ENCODE measurements at places on chromosomes 3 and 15. TPM values are rescaled to one million over a fixed set of nuclear protein-coding genes. Genes with fewer than 3 reads are reported as not detected.

The CPB1 gene
- total RNA-seq: not detected

The FYCO1 gene
- total RNA-seq: 27.3 TPM

The TM6SF1 gene
- total RNA-seq: 4.3 TPM

The STRC gene
- 1.8 TPM for total RNA-seq

The PLA2G4B gene
- 23.1 TPM for total RNA-seq

The RMDN3 gene
- total RNA-seq: 31.4 TPM

The C3orf22 gene
- not detected for total RNA-seq

The CFAP100 gene
- total RNA-seq: not detected

The ETV5 gene
- 0.70 TPM for total RNA-seq

The FANCD2OS gene
- total RNA-seq: not detected

The GOLGA6A gene
- total RNA-seq: 1.0 TPM

The CACNA2D2 gene
- total RNA-seq: 2.2 TPM

The PARP14 gene
- total RNA-seq: 47.8 TPM

- DNase-seq: no peak
Observed at GRCh38 chr15:41812820-41813375, 15.0 kb upstream of the JMJD7 start.

GRCh38 chr3:136990826-136991225 lies 33.0 kb downstream of the IL20RB start:
- DNase-seq: no peak

DNA sequence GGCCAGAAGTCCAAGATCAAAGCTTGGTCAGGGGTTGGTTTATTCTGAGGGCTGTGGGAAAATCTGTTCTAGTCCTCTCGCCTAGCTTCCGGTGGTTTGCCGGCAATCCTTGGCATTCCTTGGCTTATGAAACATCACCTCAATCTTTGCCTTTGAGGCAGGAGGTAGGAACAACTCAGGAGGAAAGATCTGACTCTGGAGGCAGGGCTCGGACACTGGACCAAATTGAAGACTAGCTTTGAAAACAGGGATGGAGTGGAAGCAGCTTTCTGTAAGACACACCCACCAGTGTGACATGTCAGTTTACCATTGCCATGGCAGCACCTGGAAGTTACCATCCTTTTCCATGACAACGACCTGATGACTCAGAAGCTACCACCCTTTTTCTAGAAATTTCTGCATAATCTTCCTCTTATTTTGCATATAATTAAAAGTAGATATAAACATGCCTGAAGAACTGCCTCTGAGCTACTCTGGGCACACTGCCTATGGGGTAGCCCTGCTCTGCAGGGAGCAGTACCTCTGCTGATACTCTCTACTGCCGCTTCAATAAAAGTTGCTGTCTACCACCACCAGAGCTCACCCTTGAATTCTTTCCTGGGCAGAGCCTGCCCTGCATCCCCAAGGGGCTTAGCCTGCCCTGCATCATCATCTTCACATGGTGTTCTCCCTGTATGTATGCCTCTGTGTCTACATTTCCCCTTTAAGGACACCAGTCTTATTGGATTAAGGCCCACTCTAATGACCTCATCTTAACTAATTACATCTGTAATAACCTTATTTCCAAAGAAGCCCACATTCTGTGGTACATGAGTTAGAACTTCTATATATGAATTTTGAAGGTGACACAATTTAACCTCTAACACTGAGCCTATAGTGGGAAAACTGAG lies 38.3 kb upstream of the TM4SF4 start:
- no peak for DNase-seq

GRCh38 chr15:85504749-85505676 lies 124.6 kb downstream of the AKAP13 start:
- peak; percentile 35 for DNase-seq

DNA sequence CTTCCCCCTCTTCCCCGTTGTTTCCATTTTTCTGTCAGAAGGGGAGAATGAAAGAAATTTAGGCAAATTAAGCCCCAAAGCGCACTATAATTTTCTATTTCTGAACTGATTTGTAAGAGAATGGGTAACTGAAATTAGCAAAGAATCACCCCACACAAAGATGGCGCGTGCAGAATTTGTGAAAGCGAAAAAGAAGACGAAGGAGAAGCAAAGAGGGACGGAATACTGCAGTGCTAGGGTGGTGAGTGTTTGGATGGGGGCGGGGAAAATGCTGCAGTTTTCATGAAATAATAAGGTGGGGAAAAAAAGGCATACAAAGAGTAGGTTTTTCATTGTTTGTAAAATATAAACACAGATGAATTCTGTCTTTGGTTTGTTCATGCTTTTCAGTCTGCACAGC lies 4.6 kb upstream of the CTNNB1 start:
- no peak for DNase-seq

GRCh38 chr3:128488991-128489673 lies 3.9 kb downstream of the GATA2 start:
- DNase-seq: no peak

GRCh38 chr15:76840830-76841460 lies 64.2 kb downstream of the SCAPER start:
- no peak for DNase-seq

DNA sequence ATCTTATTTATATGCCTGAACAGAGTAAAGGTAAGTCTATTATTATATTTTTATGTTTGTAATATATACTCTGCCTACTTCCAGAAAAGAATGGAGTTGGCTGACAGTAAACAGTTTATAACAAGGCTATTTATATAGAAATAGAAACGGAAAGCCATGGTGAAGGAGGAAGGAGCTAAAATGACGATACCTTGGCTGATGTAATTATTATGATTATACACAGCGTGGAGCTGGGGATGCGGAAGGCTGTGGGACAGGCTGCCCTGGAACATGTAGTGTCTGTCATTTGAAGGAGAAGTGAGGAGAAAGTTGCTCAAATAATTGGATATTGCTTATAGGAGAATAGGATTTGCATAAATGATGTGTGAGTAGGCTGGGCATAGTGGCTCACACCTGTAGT lies 37.8 kb downstream of the CEMIP start:
- no peak for DNase-seq

- DNase-seq: no peak
Observed at GRCh38 chr3:42020684-42021307, 58.9 kb upstream of the ULK4 start.

DNA sequence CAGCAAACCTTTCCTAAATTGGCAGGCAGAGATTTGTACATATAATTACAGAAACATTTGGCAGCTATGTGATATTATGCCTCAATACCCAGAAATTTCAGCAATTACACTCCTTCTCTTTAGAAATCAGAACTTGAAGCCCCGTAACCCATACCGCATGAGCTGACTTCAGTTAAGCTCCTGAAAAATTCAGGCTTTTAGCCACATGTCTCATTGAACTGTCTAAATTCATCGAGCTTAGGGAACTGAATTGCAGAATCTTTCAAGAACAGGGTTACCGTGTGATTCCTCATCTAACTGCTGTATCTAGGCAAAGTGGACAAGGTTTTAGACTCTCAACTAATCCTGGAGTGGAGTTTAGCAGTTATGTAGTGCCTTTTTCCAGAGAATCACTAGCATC lies 333.0 kb downstream of the EPHA3 start:
- no peak for DNase-seq

DNA sequence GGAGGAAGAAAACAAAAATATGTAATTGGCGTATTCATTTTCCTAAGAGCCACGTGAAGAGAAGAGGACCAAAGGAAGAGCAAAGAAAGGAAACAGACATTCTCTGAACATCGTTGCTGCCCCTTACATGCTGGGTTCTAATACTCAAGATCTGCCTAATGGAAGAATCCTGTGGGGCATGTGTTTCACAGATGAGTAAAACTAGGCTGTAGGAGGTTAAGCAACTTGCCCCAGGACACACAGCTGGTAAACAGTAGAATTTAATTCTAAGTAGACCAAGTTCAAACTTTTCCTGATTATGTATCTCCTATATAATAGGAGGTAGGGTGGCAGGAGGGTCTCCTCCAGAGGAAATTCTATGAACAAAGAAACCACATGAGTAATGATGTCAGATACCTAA lies 106.1 kb upstream of the TNFAIP8L3 start:
- DNase-seq: no peak

- DNase-seq: no peak
Observed at GRCh38 chr3:182711261-182711683, 82.0 kb upstream of the ATP11B start.

GRCh38 chr3:158103081-158103886 lies 2.9 kb downstream of the SHOX2 start:
- no peak for DNase-seq

GRCh38 chr3:28799084-28799483 lies 450.5 kb upstream of the AZI2 start:
- no peak for DNase-seq

GRCh38 chr15:100073982-100074381 lies 267.8 kb downstream of the ADAMTS17 start:
- DNase-seq: no peak

- no peak for DNase-seq
Observed at GRCh38 chr15:90582553-90582952, 52.8 kb downstream of the CRTC3 start.

DNA sequence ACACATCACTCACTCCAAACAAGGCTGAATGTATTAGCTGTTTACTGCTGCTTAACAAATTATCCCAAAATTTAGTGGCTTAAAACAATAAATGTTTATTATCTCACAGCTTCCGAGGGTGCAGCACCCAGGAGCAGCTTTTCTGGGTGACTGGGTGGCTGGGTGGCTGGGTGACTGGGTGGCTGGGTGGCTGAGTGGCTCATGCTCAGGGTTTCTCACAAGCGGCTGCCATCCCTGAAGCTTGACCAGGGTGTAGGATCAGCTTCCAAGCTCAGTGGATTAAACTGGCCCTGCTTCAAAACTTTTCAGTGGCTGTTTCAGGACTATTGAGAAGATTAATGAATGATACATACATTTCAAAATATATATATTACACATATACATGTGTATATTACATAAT lies 2.3 kb upstream of the CYP11A1 start:
- no peak for DNase-seq

DNA sequence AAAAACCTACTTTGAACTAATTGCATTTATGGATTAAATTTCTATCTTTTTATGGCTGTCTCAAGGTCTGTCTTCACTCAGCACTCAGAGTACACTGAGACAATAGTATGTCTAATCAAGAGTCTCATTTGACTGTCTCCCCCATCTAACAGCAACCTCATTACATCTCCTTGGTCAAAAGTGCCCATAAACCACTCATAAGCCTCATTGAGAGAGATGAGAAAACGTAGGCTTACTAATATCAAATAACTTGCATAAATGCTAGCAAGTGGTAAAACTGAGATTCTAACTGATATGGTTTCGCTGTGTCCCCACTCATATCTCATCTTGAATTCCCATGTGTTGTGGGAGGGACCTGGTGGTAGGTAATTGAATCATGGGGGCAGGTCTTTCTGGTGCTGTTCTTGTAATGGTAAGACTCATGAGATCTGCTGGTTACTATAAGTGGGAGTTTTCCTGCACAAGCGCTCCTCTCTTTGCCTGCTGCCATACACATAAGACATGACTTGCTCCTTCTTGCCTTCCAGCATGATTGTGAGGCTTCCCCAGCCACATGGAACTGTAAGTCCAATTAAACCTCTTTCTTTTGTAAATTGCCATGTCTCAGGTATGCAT lies 113.9 kb downstream of the TFDP2 start:
- DNase-seq: no peak
